ENCODE measurements at places on chromosomes 16 and 17. TPM values are rescaled to one million over a fixed set of nuclear protein-coding genes. Genes with fewer than 3 reads are reported as not detected.

GRCh38 chr17:28124962-28125361 lies 82.5 kb downstream of the NLK start:
- no peaks in the 10 kb centered on the region for H3K27me3 ChIP-seq
- DNase-seq: no peak
- no peak overlapping the region for H3K4me3 ChIP-seq
- H3K4me1 ChIP-seq: peaks cover 48% of the 10 kb centered on the region
- peaks cover 49% of the 10 kb centered on the region for H3K36me3 ChIP-seq
- H3K27ac ChIP-seq: peak overlapping the region; percentile 41

The HOXB7 gene
- total RNA-seq: not detected

The KRT32 gene
- total RNA-seq: 0.14 TPM

DNA sequence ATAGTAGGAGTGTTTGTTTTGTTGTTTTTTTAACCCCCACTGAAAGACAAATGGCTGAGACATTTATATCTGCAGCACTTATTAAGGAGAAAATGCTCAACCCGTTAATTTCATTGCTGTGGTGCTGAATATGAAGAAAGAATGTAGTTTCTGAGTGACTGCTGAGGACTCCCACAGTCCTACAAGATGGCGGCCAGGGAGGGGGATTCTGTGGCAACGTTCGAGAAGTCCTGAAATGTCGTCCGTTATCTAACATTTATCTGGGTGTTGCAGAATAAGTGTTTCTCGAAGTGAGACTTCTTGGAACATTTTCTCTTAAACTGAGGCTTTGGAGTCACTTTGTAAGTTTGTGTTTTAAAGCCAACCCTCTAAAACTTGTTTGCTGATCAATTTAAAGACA lies 530.4 kb downstream of the XYLT1 start:
- no peak overlapping the region for H3K27ac ChIP-seq
- no peaks in the 10 kb centered on the region for H3K27me3 ChIP-seq
- no peaks in the 10 kb centered on the region for H3K36me3 ChIP-seq
- no peaks in the 10 kb centered on the region for H3K4me1 ChIP-seq
- H3K4me3 ChIP-seq: no peak overlapping the region
- no peak for DNase-seq

DNA sequence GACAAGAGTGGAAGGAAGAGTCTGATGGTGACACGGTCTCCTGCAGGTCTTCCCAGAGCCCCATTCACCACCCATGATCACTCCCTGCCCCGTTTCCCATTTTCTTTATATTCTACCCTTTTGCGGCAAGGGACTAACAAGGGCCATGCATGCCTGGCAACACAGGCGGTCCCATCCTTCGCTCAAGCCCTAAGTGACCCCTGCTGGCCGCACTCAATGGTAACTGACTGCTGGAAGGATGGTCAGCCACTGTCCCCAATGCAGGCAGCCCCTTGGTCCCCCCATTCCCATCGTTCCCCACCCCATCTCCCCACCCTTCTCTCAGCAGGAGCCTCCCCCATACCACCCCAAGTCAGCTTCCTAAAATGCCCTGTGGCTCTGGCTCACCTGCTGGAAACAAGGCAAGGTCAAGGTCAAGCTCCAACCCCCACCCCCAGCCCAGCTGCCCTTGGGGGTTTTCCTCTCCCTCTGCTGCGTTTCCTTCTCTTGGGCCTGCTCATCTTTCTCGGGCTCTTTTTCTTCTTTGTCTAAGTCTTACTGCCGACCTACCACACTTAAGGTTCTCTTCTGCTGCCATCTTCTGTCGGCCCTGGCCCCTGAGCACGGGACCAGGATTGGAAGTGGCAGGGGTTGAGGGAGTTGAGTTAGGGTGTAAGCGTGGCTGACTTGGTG lies 116.0 kb downstream of the RPTOR start:
- peaks cover 18% of the 10 kb centered on the region for H3K4me1 ChIP-seq
- H3K27ac ChIP-seq: no peak overlapping the region
- peaks cover 22% of the 10 kb centered on the region for H3K36me3 ChIP-seq
- no peak for DNase-seq
- H3K4me3 ChIP-seq: no peak overlapping the region

The CCL1 gene
- total RNA-seq: not detected

DNA sequence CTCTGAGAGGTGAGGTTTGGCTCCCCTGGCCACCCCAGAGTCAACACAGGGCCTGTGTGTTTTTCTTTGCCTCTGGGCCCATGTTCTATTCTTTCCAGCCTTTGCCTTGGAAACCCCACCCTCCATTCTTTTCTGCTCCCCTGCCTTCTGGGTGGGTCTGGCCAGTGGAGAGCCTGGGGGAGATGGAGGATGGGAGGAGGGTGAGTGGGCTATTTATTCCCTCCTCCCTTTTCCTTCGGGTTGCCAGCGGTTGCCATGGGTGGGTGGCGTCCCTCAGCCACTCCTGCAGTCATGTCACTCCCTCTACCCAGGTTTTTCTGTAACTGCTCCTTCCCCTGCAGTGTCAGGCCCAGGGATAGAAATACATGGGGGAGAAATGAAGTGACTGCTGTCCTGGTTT lies 15.5 kb downstream of the CMIP start:
- peaks cover 2% of the 10 kb centered on the region for H3K27me3 ChIP-seq
- no peak overlapping the region for H3K4me3 ChIP-seq
- no peak overlapping the region for H3K27ac ChIP-seq
- H3K4me1 ChIP-seq: peaks cover 36% of the 10 kb centered on the region
- H3K36me3 ChIP-seq: peaks cover 24% of the 10 kb centered on the region

The ARL17A gene
- 8.8 TPM for total RNA-seq

The SIAH1 gene
- total RNA-seq: 8.8 TPM

GRCh38 chr16:27489421-27489820 lies 60.3 kb downstream of the GTF3C1 start:
- no peak overlapping the region for H3K27ac ChIP-seq
- peaks cover 8% of the 10 kb centered on the region for H3K4me1 ChIP-seq
- H3K36me3 ChIP-seq: peaks cover 52% of the 10 kb centered on the region
- H3K27me3 ChIP-seq: no peaks in the 10 kb centered on the region
- DNase-seq: no peak
- no peak overlapping the region for H3K4me3 ChIP-seq

The HS3ST3A1 gene
- 46.4 TPM for total RNA-seq

DNA sequence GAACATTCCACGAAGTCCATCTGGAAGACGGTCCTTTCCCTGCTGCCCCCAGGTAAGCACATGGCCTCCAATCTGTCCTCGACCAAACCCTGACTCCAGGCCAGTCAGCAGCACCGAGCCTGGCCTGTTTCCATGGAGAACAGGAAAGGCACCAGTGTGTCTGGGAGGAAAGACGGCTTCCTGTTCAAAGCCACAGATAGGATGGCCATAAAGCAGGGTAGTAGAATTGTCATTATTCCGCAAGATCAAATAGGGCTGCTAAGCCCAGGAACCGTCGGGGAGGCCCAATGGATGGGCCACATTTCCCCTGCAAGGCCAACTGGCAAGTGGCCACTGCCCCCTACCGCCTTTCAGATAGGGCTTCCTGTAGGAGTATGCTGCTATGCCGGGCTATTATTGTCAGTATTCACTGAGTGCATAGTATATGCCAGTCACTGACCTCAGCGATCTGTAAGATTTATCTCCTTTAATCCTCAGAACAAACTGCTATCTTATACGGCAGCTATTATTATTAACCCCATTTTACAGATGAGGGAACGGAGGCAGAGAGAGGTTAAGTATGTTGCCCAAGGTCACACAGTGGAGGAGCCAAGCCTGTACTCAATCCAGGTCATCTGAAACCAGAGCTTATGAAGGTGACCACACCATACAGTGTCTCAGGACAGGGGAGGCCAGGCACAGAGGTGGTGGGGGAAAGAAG lies 23.0 kb upstream of the PLCG2 start:
- no peak for DNase-seq
- no peak overlapping the region for H3K27ac ChIP-seq
- H3K4me1 ChIP-seq: peaks cover 14% of the 10 kb centered on the region
- no peaks in the 10 kb centered on the region for H3K36me3 ChIP-seq
- H3K4me3 ChIP-seq: no peak overlapping the region

The ATP1B2 gene
- total RNA-seq: not detected

DNA sequence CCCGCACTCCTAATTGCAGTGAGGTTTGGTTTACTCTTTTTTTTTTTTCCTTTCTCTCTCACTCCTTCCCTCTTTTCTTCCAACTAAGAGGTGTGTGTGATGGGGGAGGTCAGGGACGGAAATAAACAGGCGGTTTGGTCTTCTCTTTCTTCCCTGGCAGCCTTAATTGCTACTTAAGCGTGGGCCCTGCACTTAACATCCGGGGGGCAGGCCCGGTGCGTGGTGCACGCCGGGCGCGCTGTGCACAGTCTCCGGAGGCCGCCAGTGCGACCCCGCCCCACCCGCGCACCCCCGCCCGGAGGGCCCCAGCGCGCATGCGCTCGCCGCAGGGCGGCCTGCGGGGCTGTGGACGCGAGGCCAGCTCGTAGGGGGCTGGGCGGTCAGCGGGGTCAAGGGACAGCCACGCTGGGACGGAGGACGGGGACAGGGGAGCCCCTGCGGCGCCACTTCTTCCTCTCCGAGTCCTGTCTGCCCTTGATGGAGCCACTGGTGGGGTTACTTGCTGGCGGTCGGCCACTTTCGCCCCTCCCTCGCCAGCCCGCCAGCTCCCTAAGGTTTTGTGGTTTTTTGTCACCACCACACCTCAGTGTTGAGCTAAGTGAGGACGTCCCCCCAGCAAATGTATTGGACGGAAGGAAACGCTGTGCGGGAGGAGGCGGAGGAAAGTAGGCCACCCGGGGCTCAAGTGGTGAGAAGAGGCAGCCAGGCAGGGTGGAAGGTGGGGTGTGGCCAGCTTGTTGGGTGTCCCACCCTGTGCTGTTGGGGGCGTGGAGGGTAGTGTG lies 120.9 kb downstream of the MRM1 start:
- DNase-seq: no peak
- no peak overlapping the region for H3K27ac ChIP-seq
- H3K36me3 ChIP-seq: no peaks in the 10 kb centered on the region
- no peak overlapping the region for H3K4me3 ChIP-seq
- H3K27me3 ChIP-seq: peaks cover 40% of the 10 kb centered on the region

- H3K36me3 ChIP-seq: no peaks in the 10 kb centered on the region
- H3K27ac ChIP-seq: no peak overlapping the region
- H3K4me3 ChIP-seq: no peak overlapping the region
These were observed 44.3 kb upstream of the PVALEF start for GRCh38 chr17:81120695-81121621.

DNA sequence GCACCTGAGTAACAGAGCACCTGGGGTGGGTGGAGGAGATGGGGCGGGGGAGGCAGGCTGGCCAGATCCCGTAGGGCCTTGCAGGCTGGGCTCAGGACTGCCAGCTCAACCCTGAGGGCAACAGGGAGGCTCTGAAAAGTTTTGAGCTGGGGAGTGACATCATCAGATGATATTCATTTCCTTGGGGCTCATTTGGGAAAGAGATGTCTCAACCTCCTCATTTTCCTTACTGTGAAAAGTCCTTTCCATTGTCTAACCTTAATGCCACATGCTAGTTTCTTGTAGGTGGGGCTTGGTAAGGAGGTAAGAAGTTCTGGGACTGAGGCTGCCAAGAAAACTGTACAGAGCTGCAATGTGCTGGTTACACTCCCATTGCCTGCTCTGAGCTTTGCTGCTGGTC lies 3.7 kb downstream of the TNS4 start:
- peaks cover 39% of the 10 kb centered on the region for H3K4me1 ChIP-seq
- peaks cover 5% of the 10 kb centered on the region for H3K27me3 ChIP-seq
- H3K27ac ChIP-seq: peak overlapping the region; percentile 65
- no peaks in the 10 kb centered on the region for H3K36me3 ChIP-seq

DNA sequence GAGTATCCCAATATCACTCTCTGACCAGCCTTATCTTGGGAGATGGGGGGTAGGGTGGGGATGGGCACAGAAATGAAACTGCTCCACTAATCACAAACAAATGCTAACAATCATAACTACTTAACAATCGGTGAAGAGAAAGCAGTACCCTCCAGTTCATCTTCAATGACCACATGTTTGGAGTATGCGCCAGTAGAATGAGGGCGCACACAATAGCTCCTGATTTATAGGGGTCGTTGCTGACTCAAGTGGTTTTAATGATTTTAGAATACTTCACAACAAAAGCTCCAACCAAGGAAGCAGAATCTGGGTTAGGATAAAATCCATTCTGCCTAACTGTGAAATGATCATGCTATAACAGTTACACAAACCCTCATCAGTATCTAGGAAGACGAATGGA lies 184.4 kb downstream of the AATF start:
- no peak overlapping the region for H3K4me3 ChIP-seq
- peaks cover 14% of the 10 kb centered on the region for H3K4me1 ChIP-seq
- no peaks in the 10 kb centered on the region for H3K27me3 ChIP-seq
- no peak overlapping the region for H3K27ac ChIP-seq

- H3K27me3 ChIP-seq: no peaks in the 10 kb centered on the region
- no peak overlapping the region for H3K4me3 ChIP-seq
- H3K36me3 ChIP-seq: no peaks in the 10 kb centered on the region
- no peak overlapping the region for H3K27ac ChIP-seq
- peaks cover 17% of the 10 kb centered on the region for H3K4me1 ChIP-seq
These were observed 79.7 kb upstream of the NOL11 start for GRCh38 chr17:67637901-67638641.

DNA sequence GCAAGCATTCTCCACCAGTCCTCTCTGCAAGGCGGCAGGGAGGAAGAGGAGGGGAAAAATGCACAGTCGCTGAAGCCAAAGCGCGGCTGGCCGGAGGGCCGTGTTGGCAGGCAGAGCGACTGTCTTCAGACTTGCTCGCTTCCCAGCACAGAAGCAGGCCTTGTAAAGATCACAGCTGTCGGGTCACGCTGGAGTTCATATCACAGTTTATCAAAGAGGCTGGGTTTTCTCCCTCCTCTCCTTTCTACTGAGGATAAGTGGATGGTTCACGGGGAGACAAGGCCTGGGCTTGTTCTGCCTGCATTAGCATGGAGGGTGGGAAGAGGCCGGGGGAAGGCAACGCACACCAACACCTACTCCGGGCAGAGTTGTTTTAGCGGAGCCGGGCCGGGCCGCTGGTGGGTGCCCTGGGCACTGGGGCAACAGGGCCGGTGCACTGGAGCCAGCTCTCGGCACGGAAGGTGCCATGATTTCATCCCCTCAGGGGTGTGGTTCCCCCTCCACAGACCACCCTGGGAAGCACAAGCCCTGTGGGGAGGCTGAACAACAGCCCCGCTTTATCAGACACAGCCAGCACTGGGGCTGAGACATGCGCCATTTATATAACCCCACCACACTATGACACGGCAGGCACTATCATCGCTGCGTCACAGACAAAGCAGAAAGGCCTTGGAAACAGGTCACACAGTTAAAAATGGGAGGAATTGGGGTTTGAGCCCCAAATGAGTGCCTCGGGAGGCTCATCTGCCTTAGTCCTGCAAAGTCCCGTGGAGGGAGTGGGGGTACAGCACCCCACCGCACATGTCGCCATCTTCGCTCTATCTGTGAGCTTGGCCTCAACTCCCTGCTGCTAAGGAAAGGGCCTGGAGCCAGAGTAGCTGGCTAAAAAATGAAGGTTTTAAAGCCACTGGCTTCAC lies 40.3 kb upstream of the MTSS2 start:
- peaks cover 3% of the 10 kb centered on the region for H3K4me1 ChIP-seq
- peaks cover 9% of the 10 kb centered on the region for H3K36me3 ChIP-seq
- H3K4me3 ChIP-seq: no peak overlapping the region
- DNase-seq: no peak

DNA sequence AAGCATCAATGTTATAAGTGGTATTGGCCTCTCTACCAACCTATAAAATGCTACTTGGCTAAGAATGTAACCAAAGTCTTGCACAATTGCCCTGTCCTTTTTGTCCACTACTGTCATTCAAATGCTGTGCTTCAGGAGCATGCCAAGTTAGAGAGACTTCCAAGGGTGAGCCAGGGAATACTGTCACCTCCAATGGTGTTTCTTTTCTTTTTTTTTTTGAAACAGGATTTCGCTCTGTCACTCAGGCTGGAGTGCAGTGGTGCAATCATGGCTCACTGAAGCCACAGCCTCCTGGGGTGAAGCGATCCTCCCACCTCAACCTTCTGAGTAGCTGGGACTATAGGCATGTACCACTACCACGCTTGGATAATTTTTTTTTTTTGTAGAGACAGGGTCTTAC lies 43.7 kb upstream of the ERN1 start:
- H3K36me3 ChIP-seq: peaks cover 37% of the 10 kb centered on the region
- H3K4me3 ChIP-seq: no peak overlapping the region
- no peaks in the 10 kb centered on the region for H3K27me3 ChIP-seq
- peaks cover 40% of the 10 kb centered on the region for H3K4me1 ChIP-seq

Measured in HFFc6 (cell line).